ENCODE measurements at places on chromosomes 2 and 18. TPM values are rescaled to one million over a fixed set of nuclear protein-coding genes. Genes with fewer than 3 reads are reported as not detected.

CXCR1 gene
- total RNA-seq = not detected

WNT6 gene
- 1.5 TPM for total RNA-seq

LYG2 gene
- not detected for total RNA-seq

CNTNAP5 gene
- total RNA-seq = 31.7 TPM

DSC1 gene
- not detected for total RNA-seq

CD207 gene
- total RNA-seq = 0.52 TPM

BMP10 gene
- not detected for total RNA-seq

NEU2 gene
- not detected for total RNA-seq

NT5DC4 gene
- 0.12 TPM for total RNA-seq

INPP4A gene
- total RNA-seq = 32.7 TPM

APCDD1 gene
- total RNA-seq = 170 TPM

MOCOS gene
- total RNA-seq = 7.5 TPM

HJURP gene
- 1.9 TPM for total RNA-seq

GCFC2 gene
- total RNA-seq = 11.0 TPM

FOXD4L1 gene
- total RNA-seq = 0.17 TPM

LRRTM4 gene
- 0.23 TPM for total RNA-seq

TFPI gene
- total RNA-seq = 45.6 TPM

LRRC30 gene
- not detected for total RNA-seq

CRYBA2 gene
- total RNA-seq = not detected

TMEM37 gene
- total RNA-seq = 149 TPM

ANKRD12 gene
- 62.8 TPM for total RNA-seq

RALB gene
- total RNA-seq = 48.1 TPM

IL1RL2 gene
- total RNA-seq = 2.3 TPM

GATA6 gene
- total RNA-seq = 94.2 TPM

LIMS1 gene
- total RNA-seq = 64.1 TPM

FRZB gene
- total RNA-seq = 46.5 TPM

HOXD12 gene
- not detected for total RNA-seq

SIGLEC15 gene
- total RNA-seq = 4.7 TPM

ALK gene
- total RNA-seq = 0.20 TPM

DCDC2C gene
- total RNA-seq = 0.14 TPM

PLEK gene
- total RNA-seq = 9.4 TPM

CLIP4 gene
- total RNA-seq = 37.2 TPM

AKAIN1 gene
- not detected for total RNA-seq

LBX2 gene
- 3.3 TPM for total RNA-seq

PLGLB2 gene
- 1.6 TPM for total RNA-seq

CACNB4 gene
- total RNA-seq = 1.8 TPM

REG3G gene
- total RNA-seq = 0.66 TPM

CFAP221 gene
- 5.4 TPM for total RNA-seq

SERPINE2 gene
- total RNA-seq = 32.5 TPM

POTEC gene
- total RNA-seq = not detected

TANC1 gene
- total RNA-seq = 40.1 TPM

RAB17 gene
- 64.8 TPM for total RNA-seq

GPR35 gene
- 71.2 TPM for total RNA-seq

PLEKHH2 gene
- 20.5 TPM for total RNA-seq

Measured in mucosa of gallbladder (tissue), 1 donor.